HS-5 (cell line): ENCODE measurements at places on chromosomes 4 and X.

DNA sequence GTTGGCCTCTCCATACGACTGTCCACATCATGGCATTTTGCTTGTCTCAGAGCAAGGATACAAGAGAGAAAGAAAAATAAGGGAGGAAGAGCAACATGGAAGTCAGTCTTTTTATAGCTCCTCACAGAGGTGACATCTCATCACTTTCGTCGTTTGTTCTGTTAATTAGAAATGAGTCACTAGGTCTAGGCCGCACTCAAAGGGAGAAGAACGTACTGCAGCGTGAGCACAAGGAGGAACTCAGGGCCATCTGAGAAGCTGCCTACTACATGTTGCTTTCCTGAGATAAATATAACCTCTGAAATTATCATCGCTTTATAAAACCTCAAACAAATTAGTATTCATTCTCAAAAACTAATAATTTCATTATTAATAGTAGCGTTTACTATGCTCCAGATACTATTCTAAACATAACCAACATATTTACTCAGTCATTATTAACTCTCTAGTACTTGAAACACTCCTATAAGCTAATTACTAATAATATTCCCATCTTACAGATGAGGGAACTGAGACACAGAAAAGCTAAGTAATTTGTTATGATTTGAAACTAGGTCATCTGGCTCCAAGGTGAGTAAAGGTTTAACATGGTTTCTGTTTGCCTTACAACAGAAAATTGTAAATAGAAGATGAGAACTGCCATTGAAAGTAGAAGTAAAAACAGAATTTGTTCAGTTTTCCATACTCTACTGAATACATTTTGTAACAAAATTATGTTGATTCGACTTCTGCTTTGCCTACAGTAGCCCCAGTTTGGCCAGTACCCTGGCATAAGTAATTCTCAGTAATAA lies 213.2 kb upstream of the UGT8 start:
- no peak for DNase-seq

DNA sequence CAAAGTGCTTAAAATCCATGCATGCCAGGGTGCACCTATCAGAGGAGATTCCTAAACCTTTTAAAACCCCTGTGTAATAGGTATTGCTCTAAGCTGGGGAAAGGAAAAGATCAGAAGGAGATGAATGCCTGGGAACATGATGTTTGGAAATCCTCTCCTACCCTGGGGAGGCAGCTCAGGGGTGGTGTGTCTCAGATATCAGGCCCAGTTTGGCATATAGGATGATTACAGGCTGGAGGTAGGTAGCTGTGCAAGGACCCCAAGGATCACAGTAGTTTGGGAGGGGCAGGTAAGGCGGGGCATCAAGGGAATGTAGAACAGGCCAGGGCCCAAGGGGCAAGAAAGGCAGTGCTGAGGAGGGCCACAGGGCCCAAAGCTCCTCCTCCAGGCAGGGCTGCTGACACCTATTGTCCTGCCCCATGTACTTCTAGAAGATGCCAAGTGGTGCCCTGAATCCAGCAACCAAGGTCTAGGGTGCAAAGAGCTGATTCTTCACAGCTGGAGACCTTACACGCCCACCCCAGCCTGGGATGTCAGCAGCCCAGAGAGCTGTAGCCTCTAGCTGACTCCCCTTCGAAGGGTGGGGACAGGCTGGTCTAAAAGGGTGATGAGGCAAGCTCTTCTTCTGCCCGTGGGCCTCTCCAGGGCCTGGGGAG lies 17.6 kb downstream of the SASH3 start:
- no peak for DNase-seq

- no peak for DNase-seq
These were observed 20.3 kb downstream of the PLRG1 start for GRCh38 chr4:154529728-154530519.

GRCh38 chr4:76765473-76766183 lies 132.3 kb downstream of the SOWAHB start:
- no peak for DNase-seq

- peak; percentile 81 for DNase-seq
These were observed 562.2 kb upstream of the SLIT2 start for GRCh38 chr4:19689511-19689910.

DNA sequence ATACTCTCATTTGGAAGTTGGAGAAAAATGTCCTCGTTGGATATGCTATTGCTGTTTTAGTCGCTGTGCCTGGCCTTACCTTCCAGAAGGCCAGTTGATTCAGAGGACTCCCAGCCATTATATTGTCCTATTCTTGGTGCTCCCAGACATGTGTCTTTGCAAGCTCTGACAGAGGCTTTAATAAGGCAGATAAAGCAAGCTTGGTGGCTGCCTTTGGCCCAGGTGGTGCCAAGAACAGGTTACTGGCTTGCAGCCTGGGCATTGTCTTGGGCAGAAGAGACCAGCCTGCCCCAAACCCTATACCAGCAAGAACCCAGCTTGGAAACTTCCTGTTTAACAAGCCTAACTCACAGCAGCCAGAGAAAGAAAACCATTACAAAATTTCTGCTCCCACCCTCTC lies 16.9 kb downstream of the RAI2 start:
- DNase-seq = no peak

DNA sequence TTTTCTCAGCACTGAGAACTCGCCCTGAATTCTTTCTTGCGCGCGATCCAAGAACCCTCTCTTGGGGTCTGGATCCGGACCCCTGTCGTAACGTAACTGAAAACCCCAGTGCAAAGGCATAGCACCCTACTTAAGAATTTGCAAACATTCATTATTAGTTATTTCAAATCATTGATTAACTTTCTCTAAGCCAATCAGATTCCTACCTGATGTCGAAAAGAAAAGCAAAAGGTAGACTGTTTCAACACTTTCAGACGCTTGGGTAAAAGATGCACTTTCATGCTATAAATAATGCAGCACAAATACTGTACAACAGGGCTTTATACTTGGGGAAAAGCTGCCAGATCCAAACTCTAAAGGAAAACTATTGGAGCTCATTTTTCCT lies 817 bp upstream of the WDR19 start:
- no peak for DNase-seq

- no peak for DNase-seq
These were observed 54.5 kb downstream of the HTT start for GRCh38 chr4:3128976-3129375.

DNA sequence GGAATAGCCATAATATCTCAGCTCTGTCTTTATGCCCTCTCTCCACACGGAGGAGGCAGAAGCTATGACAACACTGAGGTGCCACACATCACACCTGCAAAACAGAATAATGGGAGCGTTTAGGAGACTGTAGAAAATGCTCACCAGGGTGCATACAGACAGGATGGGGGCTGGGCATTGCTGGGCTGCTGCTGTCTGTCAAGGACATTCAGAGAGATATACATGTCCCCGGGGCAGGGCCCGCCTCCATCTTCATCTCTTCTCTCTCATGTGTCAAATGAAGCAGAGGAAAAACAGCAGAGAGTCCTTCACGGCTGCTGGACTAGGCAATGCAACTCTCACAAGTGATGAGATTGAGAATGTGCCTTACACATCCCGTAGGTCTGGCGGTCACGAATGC lies 65.3 kb upstream of the DHRSX start:
- DNase-seq = no peak

- DNase-seq = no peak
These were observed 277.9 kb downstream of the KLHL13 start for GRCh38 chrX:117838581-117839331.

- no peak for DNase-seq
These were observed 27.4 kb upstream of the CLDN24 start for GRCh38 chr4:183349673-183350072.

- no peak for DNase-seq
These were observed 66.5 kb upstream of the ZFP42 start for GRCh38 chr4:187929024-187929423.

DNA sequence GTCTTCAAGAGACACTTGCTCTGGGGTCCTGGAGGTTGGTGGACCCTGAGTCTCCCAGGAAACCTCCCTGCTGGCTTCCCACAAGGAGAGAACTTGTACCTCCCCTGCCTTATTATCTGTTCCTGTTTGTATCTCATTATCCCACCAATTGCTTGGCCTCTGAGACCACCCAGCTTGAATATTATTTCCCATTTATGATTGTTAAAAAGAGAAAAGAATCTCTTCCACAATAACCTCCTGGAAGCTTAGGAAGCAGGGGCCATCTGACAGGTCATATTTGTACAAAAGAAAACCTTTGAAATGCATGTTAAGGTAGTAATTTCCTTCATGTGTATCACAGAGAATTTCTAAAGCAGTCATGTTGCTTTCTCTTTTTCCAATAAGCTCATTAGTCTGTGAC lies 239.5 kb downstream of the FBXW7 start:
- no peak for DNase-seq

DNA sequence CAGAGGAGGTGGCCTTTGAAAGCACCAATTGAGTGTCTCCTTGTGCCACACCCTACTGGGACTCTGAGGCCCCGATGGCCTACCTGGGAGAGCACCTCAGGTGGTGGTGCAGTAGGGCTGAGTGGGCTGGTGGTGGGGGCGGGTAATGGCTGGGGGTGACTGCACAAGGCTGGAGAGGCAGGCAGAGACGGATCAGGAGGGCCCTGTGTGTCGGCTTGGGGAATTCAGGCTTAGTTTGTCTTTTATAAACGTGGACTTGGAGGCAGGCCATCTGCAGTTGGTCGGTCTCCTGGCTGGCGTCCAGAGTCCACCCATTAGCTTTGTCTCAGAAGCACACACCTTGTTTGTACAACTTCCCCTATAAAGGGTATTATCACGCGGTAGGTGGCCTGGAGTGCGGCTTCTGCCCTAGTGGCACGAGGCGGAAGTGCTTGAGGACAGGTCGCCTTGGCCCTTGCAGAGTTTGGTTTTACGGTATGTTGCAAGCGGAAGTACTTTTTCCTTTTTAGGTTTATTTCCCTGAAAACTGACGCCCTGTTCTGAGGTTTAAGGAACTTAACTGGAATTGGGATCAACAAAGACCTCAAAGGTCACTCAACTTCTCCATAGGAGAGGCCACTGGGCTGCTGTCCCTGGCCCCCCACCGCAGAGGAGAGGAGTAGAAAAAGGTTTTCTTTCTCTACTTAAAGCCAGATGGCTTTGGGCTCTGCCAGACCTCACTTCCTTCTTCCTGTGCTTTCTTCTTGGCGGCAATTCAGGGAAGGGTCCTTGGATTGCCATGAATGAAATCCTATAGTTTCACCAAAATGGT lies 8.0 kb downstream of the TBC1D14 start:
- no peak for DNase-seq

- no peak for DNase-seq
These were observed 23.1 kb downstream of the ATP8A1 start for GRCh38 chr4:42633605-42634388.

DNA sequence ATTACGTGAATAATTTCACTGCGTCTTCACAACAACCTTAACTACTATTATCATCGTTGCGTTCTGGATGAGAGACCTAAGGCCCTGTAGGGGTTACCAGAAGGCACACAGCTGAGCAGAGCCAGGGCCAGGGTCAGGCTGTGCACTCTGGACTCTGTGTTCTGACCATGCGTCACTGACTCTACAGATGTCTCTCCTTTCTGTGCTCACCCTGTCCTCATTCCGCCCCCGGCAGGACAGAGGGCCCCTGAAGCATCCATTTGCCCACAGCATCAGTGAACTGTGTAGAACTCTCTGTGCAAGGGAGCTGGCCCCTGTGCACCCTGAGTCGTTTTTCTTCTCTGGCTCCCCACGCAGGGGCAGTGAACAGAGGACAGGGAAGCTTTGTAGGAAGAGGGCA lies 21.3 kb downstream of the GPKOW start:
- no peak for DNase-seq

DNA sequence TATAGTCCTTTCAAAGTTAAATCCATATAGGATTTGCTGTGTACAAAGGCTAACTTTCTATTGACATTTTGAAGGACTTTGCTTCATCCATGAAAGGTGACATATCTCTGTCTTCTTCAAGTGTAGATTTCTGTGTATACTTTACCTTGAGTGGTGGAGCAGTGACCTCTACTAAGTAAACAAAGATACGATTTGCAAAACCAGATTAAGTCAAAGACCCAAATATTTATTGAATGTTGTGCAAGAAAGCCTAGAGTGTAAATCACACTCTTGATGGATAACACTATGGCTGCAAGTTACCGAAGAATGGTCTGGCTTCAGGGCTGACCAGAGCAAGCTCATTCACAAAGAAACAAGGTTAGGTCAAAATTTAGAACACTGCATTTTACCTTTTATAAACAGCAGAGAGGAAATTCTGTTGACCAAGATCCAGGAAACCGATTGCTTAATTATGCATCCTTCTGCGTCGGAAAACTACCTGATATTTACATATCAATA lies 5.4 kb upstream of the FGG start:
- DNase-seq = no peak

- peak; percentile 46 for DNase-seq
These were observed 382.7 kb downstream of the UNC5C start for GRCh38 chr4:95165926-95166524.

DNA sequence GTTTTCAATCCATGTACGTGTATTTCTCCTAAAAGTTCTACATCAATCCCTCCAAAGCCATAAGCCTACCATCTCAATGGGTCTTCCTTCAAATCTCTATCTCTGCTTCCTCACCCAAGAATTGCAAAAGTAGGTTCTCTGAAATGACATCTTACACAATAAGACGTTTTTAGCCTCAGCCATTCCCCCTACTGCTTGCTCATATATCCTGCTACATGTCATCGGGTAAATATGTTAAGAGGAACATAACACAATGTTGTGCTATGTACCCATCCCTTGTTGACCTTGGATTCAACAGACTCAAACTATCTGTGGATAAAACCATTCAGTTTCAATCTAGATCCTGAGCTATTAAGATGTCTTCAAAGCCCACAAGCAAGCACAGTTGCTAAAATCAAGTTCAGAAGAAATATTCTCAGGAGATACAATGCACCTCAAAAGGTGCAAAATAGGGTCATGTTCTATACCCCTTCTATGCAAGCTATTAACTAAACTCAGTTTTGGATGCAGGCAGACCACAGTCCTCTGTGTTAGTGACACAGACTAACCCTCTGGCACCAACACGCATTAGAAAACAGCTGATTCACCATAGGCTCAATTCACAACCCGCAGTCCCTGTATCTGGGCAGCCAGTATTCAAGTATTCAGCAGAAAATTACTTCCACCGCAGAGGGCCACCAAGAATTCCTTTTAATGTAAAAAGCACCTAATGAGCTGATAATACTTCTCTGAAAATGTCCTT lies 56.8 kb downstream of the CD99L2 start:
- no peak for DNase-seq

GRCh38 chrX:16239211-16239610 lies 71.9 kb downstream of the MAGEB17 start:
- DNase-seq = peak; percentile 47

DNA sequence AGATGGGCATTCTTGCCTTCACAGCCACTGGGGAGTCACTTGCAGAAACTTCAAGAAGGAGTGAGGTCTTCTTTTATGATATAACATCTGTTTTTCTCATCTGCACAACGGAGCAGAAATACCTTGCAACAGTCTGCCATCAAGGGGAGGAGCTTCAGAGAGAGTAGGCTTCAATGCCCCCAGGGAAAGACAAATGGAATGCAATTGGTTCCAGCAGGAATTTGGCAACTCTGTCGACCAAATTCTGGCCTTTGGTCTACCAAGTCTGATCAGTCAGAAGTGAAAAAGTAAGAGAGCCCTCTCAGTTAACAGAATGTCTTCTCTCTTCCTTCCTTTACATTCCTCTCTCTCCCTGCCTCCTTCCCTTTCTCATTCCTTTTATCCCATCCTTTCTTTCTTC lies 229.3 kb downstream of the IDS start:
- DNase-seq = no peak
